ENCODE measurements at places on chromosomes 4 and X.

DNA sequence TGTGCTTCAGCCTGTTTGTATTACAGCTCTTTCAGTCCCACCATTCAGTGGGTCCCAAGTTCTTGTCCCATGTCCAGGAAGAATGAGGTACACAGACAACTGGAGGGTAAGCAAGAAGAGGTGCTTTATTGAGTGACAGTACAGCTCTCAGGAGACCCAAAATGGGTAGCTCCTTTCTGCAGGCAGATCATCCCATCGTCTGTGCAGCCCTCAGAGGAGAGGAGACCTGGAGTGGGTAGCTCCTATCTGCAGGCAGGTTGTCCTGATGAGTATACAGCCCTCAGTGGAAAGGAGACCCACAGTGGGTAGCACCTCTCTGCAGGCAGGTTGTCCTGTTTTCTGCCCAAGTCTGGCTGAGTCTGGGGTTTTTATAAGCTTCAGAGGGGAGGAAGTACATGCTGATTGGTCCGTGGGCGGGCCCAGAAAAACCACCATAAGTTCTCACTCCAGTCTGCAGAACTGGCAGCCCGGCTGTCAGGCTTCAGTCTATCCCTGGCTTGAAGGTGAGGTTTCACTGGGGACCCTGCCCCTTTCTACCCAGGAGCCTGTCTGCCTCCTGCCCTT is 18.0 kb downstream of the GRK4 start:
- no peak for DNase-seq

- DNase-seq = no peak
Measured at GRCh38 chr4:20078644-20079043, 173.1 kb upstream of the SLIT2 start.

GRCh38 chrX:71941776-71942175 is 31.1 kb downstream of the NHSL2 start:
- no peak for DNase-seq

DNA sequence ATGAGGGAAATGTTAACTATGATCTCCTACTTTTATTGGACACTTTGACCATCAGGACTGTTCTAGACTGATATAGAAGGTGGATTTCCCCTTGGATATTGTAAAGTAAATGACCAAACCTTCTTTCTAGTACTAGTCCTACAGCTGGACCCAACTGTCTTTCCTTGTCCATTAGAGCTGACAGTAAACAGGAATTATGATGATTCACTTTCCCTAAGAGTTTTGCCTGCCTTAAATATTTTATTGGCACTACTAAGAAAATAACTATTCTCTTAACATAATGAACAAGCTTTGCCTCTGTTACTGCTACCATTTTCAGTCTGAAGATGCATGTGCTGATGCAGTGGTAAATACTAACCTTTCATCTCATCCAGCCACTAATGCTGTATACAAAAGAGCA is 915.4 kb downstream of the CENPC start:
- no peak for DNase-seq

GRCh38 chr4:145130788-145131399 is 32.8 kb downstream of the ABCE1 start:
- DNase-seq = no peak

GRCh38 chr4:84224522-84224921 is 274.6 kb downstream of the NKX6-1 start:
- no peak for DNase-seq

GRCh38 chrX:110006821-110007375 is 4.0 kb downstream of the TMEM164 start:
- DNase-seq = peak; percentile 31

DNA sequence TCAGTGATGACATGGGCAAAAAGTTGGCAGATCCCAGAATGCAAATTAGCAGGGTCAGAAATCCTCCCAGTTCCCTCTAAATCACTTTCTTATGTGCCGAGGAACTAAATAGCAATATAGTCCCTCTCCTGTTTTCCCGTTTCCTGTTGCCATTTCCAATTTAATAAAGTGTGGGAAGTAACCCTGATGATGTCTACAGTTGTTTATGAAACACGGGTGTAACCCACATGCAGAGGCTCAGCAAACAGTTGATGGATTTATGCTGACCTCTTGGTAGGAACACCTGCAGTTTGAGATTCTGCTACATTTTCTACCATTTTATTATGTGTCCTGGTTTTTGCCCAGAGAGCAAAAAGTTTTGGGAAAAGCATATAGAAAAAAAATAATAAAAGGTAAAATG is 56.7 kb downstream of the FGFBP1 start:
- DNase-seq = no peak

DNA sequence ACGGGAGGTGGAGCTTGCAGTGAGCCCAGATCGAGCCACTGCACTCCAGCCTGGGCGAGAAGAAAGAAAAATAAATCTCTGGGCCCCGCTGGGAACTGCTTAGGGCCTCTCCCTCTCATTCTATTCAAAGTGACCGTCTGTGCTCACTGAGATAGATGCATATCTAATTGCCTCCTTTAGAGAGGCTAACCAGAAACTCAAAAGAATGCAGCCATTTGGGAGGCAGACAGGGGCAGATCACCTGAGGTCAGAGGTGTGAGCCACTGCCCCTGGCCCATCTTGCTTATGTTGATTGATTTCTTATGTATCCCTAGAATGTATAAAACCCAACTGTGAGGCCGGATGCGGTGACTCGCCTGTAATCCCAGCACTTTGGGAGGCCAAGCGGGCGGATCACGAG is 6.2 kb upstream of the CSF2RA start:
- no peak for DNase-seq

- no peak for DNase-seq
Measured at GRCh38 chr4:48665555-48666186, 114.4 kb downstream of the FRYL start.

DNA sequence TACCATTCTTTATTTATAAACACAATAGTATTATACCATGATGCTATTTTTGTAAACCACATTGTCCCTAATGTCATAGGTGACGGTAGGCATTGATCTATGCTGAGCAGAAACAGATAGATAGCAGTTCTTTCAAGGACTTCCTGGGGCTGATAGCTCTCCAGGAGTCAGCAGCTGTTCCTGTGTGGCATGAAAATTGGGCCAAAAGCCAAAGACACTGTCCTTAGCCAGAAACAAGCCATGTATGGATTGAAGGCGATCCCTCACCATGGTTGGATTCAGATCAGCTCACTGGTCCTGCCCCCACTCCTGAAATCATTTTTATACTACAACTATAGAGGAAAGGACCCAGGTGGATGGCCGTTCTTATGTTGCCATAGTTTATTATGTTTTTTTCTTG is 53.6 kb downstream of the DDX60 start:
- no peak for DNase-seq

DNA sequence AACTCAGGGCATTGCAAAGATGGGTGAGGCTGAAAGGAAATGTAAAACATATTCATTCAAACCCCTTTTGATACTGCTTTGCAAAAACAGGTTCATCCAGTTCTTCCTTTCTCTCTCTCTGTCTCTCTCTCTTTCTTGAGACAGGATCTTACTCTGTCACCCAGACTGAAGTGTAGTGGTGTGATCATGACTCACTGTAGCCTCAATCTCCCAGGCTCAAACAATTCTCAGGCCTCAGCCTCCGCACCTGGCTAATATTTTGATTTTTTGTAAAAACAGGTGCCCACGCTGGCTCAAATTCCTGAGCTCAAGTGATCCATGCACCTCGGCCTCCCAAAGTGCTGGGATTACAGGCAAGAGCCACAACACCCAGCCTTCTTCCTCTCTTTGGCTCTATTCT is 15.6 kb upstream of the DCHS2 start:
- DNase-seq = no peak

DNA sequence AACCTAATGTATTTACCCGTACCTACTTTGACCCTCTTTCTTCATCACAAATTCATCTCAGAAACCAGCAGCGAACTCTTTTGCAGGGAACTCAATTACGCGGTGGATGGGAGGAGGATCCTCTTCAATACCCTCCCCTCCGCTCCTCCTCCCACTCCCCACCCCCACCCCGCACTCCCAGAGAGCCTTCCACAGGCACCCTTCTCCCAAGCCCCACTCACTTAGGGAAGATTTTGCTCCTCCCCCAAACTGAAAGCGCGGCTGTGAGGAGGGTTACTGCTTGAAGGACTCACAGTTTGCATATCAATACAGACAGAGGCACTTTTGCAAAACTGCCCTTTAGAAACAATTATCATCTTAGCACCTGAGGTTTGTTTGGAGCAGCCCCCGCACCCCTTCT is 960 bp upstream of the IL1RAPL1 start:
- no peak for DNase-seq

GRCh38 chrX:45621376-45622041 is 420.8 kb upstream of the DIPK2B start:
- peak; percentile 50 for DNase-seq

- DNase-seq = no peak
Measured at GRCh38 chrX:71118985-71119535, 664 bp downstream of the MED12 start.

GRCh38 chrX:102846544-102847236 is 90.4 kb upstream of the RAB40AL start:
- no peak for DNase-seq

- no peak for DNase-seq
Measured at GRCh38 chr4:97910005-97910404, 233.3 kb downstream of the STPG2 start.

DNA sequence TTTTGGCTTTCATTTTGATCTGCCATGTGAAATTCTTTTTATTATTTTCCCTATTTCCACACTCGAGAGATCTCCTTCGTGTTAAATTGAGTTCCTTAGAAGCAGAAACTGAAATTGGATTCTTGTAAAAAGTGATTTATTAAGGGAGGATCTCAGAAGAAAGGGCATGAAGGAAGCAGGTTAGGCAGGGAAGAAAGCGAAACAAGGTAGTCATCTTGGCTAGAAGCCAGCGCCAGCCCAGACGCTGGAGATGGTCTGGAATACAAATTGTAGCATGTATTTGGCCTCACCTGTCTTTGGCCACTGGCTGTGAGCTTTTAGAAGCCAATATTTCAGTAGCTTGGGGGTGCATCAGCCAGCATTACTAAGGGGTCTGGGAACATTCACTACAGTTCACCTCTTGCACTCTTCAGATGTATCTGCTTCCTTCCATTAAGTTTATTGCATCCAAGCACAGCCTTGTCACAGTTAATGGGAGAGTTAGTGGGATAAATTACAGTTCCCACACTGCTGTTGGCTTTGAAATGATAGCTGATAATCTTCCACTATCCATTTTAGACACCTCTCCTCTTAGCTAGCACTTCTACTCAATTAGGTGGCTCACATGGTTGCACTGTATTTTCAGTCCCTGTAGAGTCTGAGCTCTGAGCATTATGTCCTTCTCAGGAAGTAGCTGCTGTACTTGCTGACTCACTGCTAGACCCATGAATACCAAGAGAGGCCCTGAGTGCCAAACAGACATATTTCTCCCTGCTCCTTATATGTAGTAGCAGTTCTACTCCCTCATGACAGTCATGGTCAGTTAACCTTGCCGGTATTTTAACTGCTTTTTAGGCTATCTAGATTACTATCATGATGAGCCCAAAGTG is 14.6 kb downstream of the GRXCR1 start:
- no peak for DNase-seq

- no peak for DNase-seq
Measured at GRCh38 chrX:48927123-48927522, 8.3 kb upstream of the PIM2 start.

DNA sequence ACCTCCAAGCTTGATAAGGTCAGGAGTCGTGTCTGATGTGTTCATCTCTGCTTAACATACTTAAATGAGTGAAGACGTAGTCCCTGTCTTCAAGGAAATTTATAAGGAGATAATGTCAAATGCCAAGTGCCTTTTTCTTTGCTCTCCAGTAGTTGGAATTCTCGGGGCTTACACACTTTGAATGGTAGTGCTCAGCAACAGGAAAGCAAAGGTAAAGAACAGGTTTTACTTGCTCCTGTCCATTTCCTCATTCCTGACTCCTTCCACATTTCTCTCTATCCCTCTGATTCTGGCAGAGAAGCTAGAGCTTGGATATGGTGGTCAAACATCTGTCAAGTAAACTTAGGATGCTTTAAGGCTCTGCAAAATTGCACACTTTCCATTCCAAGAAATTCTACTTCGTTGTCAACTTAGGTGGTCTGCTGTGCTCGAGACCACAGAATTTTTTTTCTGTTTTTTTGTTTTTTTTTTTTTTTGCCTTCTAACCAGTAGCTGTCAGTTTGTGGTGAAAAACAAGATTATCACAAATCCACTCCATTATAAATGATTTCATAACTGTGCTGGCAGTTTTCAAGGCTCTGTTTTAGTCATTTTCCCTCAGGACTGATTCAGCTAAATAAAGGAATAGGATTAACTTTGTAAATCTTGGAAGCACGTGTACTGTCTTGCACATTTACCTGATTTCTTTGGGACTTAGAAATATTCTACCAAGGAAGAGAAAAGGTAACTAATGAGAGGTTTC is 180.8 kb upstream of the ANXA3 start:
- DNase-seq = no peak

DNA sequence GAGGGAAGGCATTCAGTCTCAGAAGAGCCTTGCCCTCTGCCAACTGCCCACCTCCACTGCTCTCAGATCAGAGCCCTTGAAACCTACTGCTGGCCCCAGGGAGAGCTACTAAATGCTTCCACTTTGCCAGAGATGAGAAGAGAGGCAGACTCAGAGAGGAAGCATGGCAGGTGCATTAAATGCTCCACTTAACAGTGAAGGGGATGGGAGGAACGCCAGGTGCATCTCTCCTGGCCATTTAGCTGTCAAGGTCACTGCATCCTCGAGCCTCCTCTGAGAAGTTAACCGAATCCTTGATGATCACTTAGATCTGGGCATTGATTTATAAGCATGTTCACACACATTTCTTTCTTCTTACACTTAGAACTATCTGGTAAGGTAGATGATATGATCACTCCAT is 15.0 kb downstream of the TRPC5 start:
- no peak for DNase-seq

DNA sequence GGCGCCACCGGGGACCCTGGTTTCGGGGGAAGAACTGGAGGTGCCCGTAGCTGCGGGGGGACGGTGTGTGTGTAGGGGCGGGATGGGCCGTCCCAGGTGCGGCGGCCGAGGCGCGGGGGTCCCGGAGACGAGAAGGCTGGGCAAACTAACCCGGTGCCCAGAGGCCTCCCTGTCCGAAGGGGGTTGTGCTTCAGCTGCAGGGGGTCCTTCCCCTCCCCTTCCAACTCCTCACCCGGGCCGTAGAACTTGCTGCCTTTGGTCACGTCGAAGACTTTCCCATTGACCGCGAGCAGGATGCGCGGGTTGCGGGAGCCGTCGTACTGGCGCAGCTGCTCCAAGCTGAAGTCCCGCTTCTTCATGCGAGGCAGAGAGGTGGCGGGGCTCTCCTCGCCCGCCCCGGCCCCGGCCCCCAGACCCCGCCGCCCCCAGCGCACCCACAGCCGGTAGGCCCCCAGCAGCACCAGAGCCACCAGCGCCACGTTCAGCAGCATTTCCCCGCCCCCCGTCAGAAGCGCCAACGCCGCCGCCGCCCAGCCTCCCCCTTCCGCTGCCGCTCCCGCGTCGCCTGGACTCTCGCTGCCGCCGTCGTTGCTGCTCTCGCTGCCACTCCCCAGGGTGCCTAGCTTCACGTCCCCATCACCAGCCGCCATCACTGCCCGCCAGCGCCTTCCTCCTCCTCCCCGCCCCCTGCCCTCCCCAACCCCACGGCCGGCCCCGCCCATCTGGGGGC is at the start of gene PGRMC2:
TSS of gene PGRMC2 (minus strand) at position 673 of the 730 bp plus-strand sequence. CDS start at position 650, 23 bp downstream.
- DNase-seq = no peak

- DNase-seq = no peak
Measured at GRCh38 chr4:182825003-182825402, 92.2 kb downstream of the DCTD start.

- no peak for DNase-seq
Measured at GRCh38 chr4:39525822-39526690, 1.2 kb downstream of the UGDH start.

All from inflammatory macrophage treated with lipopolysaccharide for 1 hour (primary cell).